ENCODE measurements at places on chromosomes 16 and 17.

GRCh38 chr17:2822358-2822757, 26.1 kb downstream of the RAP1GAP2 start:
- no peak for DNase-seq

DNA sequence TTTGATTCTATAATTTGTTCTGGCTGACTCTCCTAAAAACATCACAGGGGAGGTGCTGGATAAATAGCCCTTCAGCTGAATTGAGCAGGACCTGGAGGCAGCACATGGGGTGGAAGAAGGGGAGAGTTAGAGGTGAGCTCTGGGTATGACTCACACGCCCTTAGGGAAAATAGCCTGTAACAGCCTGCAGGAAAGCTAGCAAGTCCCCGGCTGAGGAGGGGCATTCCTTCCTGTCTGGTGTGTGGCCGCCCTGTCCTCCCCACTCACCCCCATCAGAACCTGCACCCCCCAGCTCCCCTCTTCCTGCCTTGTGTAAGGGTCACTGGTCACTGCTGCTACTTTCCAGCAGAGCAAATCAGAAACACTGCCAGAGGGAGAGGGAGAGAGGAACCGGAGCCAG, 187.4 kb downstream of the C16orf95 start:
- no peak for DNase-seq

DNA sequence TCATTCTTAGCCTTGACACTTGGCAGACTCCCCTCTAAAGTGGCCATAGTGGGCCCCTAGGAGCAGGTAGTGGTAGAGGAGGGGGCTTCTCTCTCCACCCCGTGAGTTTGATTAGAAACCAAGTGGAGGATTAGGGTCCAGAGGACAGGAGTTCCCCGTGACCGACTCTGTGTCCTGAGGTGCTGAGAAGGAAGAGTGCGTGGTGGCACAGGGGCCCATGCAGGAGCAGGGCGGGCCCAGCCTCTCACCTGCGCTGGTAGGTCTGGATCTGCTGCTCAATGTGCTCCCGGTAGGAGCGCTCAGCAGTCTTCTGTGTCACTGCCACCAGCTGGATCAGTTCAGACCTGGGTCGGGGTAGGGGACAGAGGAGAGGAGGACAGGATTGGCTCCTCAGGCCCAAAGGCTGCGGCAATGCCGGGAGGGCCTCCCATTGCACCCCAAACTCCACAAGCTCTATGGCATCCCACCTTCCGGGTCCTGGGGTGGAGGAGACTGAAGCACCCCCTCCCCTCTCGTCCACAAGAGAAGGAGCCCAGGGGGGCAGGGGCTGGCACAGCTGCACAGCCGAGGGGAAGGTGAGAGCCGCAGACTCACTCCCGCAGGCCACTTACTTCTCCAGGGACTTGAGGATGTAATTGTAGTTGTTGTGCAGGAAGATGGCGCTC, 6.2 kb downstream of the ZACN start:
- no peak for DNase-seq

DNA sequence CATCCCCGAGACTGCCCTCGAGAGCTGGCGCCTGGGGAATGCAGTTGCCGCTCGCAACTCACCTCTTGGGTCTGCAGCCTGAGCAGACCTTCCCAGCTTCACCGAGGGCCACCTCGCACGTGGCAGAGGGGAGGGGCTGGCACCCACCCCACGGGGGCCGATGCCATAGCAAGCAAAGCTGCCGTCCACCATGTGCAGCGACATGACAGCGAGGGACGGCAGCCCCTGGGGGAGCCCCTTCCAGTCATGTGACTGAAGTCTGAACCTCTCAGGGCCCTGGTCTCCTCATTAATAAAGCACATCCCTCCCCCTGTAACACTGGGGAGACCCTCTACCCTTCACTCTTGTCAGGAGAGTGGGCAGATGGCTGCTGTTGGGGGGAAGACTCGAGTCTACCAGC, 30.5 kb downstream of the CIBAR2 start:
- no peak for DNase-seq

GRCh38 chr17:28716740-28717577, 709 bp downstream of the RAB34 start:
- DNase-seq, result no peak

DNA sequence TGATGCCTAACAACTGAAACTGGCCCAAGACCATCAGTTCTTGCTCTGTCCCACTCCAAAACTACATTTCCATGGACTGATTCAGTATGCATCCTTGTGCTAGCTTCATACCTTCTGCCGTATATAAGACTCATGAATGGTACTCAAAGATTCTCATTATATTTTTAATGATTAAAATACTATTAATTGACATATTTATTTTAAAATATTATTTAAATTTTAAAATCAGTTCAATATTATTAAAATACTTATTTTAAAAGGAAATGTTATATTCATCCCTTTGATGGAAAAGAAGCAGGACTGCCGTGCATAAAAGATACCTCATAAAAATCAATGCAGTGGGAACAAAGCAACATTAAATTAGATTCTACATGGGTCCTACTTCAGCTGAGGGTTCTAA, 153.4 kb downstream of the AXIN2 start:
- no peak for DNase-seq

DNA sequence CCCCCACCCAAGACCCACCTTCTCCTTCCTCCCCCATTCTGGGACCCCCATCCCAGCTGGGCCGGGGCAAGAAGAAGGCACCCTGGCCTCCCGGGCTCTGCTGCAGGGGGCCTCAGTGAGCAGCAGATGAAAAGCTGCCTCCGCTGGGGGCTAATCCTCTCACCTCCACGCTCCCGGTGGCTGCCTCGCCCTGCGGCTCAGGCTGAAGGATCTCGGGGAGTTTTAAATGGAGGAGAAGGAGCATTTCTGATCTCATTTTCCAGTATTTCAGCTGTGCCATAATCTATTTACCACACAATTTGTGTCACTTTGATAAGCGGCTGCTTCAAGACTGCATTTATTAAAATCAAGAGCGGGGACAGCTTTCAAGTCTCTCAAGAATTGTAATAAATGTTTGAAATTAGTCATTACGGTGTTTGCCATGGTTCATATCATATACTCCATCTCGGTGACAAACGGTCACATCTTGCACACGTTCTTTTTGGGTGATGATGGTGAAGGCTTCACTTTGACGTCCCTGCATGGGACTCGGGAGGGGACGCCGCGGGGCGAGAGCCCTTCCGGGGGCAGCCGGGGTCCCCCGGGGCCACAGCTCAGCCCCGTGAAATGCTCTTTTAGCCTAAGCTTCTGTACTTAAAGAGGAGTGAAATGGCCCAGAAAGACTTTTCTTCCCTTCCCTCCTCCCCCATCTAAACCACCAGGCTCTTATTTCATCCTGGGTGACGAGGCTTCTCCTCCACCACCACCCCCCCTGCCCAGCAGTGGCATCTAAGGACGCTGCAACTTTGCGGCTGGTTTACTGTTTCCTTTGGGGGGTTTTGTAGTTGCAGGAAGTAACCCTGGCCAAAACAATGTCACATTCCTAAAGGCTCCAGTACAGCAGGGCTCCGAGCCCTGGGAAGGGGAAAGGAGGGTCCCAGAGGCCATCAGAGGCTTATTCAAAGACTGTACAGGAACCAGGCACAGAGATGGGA, 313.1 kb upstream of the TNRC6C start:
- DNase-seq, result no peak

GRCh38 chr17:52143542-52143941, 15.0 kb downstream of the CA10 start:
- DNase-seq, result no peak

- no peak for DNase-seq
These were observed 29.0 kb downstream of the TIMM22 start for GRCh38 chr17:1025733-1026598.

- no peak for DNase-seq
These were observed 22.5 kb downstream of the VPS53 start for GRCh38 chr17:692116-692515.

DNA sequence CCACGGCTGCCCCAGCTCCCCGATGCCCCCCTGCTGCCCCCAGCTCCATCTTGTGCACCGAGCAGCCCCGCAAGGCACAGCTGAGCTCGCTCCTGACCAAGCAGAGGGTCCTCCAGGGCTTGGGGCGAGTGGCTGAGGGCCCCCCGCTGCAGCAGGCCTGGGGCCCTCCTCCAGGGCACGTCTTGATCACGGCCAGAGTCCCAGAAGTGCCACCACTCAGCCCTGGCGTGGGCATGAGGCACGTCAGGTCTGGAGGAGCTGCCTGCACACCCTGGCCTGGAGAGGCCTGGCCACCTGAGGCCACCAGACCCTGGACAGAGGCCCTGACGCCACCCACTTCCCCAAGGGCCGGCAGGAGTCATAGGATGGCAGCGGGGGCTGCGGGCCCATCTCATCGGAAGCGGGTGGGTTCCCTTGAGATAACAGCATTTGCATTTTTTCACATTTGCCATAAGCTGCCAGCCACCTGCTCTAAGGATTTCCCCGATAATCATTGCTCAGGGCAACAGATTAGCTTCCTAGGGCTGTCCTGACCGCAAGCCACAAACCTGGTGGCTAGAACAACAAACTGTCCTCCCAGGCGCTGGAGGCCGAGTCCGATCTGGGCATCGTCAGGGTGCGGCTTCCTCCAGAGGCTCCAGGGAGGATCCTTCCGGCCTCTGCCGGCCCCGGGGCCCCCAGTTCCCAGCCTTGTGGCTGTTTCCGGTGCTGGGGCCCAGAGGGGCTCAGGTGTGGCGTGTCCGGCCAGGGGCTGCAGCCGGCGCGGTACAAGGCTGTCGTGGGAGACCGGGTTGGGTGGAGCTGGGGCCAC, 23.9 kb upstream of the C1QTNF8 start:
- DNase-seq, result no peak

DNA sequence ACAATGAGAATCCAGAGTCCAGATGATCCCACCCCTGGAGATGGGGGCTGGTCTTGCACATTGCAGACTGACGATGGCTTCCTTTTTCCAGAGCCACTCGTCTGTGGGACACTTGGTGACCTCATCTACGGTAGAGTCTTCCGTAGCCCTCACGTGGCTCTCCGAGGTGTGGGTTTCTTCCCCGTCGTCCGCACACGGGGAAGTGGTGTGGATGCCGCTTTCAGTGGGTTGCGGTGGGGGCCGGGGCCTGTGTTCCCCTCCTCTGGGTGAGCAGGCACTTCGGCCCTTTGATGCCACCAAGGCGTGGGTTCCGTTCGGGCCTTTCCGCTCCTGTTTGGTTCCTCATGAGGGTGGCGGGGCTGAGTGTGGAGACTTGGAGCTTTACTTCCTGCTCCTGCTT, 21.4 kb downstream of the BAIAP2 start:
- DNase-seq, result no peak

DNA sequence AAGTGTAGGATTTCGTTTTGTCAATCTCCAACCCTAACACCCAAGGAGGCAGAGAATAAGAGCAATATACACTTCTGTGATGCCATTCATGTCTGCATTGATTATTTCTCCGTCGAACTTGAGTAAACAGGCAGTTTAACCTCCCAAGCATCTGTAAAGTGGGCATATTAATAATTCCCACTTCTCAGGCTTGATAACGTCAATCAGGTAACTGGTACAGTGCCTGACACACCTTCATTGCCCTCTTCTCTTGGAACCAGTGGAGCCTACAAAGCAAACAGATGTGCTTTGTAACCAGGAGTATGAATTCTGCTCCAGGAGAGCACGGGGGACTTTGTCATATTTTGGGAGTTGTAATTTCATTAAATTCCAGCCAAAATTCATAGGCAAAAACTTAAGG, 32.5 kb upstream of the PLCG2 start:
- DNase-seq, result no peak

- DNase-seq, result no peak
These were observed 248.1 kb downstream of the HS3ST3A1 start for GRCh38 chr17:13353590-13353989.

DNA sequence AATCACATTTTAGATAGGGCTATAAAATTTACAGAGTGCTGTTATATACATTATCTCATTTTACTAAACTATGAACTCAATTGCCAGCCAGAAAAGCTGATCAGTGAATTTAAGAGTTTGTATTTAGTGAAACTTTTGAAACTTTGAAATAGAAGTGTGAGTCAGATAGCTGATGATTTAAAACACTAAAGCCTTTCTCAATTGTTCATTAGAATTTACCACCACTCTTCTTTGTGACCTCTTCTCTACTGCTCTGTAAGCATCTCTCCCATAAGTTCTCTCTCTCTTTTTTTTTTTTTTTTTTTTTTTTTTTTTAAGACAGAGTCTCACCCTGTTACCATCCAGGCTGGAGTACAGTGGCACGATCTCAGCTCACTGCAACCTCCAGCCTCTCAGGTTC, 43.7 kb downstream of the GOSR1 start:
- no peak for DNase-seq

DNA sequence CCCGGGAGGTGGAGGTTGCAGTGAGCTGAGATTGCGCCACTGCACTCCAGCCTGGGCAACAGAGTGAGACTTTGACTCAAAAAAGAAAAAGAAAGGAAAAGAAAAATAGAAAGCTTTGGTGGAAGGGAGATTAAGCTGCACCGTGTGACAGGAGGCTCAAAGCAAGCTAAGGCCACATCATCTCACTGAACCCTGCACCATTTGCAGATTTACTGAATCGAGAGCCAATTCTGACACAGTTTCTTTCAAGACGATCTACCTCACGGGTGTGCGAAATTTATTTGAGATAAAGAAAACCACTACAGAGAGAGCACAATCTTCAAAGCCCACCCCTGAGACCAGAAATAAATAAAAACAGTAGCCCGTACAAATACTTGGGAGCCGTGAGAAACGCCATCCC, 49.6 kb downstream of the RTN4RL1 start:
- no peak for DNase-seq

- no peak for DNase-seq
These were observed 36.9 kb downstream of the SLC47A1 start for GRCh38 chr17:19570544-19571062.

DNA sequence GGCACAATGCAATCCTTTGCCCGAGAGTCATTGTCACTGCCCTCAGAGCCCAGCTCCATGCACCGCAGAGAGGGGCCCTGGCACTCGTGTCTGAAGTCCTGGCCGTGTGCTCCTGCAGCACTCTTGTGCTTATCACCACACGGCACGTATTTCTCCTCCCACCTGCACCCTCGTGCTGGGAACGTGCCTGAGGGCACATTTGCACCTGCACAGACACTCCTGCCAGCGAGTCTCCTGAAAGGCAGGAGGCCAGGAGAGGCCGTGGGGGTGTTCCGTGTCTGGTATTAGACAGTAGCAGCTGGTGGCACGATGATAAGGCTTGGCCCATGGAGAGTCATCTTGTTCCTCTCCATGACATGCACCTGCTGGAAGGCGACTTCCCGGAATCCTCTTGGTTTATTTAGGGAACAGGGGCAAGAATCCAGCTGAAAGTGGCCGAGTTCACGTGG, 3.4 kb upstream of the ACSF3 start:
- DNase-seq, result no peak

DNA sequence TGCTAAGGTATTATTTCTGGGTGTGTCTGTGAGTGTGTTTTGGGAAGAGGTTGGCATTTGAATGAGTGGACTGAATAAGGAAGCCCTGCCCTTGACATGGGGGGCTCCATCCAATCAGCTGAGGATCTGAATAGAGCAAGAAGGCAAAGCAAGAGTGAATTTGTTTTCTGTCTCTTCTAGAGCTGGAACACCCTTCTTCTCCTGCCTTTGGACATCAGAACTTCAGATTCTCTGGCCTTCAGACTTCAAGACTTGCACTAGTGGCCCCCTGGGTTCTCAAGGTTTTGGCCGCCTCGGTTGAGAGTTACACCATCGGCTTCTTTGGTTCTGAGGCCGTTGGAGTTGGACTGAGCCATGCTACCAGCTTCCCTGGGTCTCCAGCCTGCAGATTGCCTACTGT, 448.6 kb downstream of the SHISA9 start:
- DNase-seq, result no peak

GRCh38 chr17:4334776-4335584, 31.5 kb downstream of the UBE2G1 start:
- DNase-seq, result no peak

Measured in KG1 (cell line).